ENCODE measurements at places on chromosomes 13 and 19. TPM values are rescaled to one million over a fixed set of nuclear protein-coding genes. Genes with fewer than 3 reads are reported as not detected.

Gene PALM
- total RNA-seq: 1.4 TPM

Gene TLE6
- total RNA-seq: 2.8 TPM

GRCh38 chr19:16649734-16650133, 10.2 kb downstream of the SMIM7 start:
- no peak for DNase-seq

- no peak for DNase-seq
These were observed 3.7 kb downstream of the CD70 start for GRCh38 chr19:6587093-6587820.

GRCh38 chr19:2315818-2316353, 7.9 kb upstream of the LINGO3 start:
- DNase-seq: peak; percentile 62

DNA sequence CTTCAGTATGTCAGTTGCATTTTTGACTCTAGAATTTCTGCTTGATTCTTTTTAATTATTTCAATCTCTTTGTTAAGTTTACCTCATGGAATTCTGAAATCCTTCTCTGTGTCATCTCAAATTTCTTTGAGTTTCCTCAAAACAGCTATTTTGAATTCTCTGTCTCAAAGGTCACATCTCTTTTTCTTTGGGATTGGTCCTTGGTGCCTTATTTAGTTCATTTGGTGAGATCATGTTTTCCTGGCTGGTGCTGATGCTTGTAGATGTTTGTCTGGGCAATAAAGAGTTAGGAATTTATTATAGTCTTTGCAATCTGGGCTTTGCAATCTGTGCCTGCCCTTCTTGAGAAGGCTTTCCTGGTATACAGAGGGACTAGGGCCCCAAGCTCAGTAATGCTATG, 18.5 kb upstream of the KBTBD7 start:
- no peak for DNase-seq

- DNase-seq: no peak
These were observed 928.7 kb downstream of the PCDH9 start for GRCh38 chr13:66301482-66301881.

DNA sequence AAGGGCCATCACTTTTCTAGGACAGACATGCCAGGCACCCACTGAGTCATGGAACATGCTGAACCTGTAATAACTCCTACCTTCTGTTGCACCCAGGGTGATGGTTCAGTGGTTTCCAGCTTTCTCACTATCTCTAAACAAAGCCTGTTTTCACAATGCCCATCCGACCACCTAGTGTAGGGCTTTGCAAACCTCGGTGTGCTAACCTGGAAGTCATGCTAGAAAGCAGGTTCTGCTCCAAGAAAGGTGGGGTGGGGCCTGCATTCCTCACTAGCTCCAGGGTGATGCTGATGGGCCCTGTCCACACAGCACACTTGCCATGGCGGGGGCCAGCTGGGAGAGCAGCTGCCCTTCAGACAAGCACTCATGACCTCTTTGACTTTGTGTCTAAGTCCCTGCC, 43.4 kb downstream of the COL4A2 start:
- DNase-seq: no peak
